Esophagus squamous epithelium (tissue), 5 donors: ENCODE measurements at places on chromosomes 11 and 22.

- peak; percentile 16 for DNase-seq
Observed at GRCh38 chr11:10807493-10808234, 1.1 kb downstream of the EIF4G2 start.

DNA sequence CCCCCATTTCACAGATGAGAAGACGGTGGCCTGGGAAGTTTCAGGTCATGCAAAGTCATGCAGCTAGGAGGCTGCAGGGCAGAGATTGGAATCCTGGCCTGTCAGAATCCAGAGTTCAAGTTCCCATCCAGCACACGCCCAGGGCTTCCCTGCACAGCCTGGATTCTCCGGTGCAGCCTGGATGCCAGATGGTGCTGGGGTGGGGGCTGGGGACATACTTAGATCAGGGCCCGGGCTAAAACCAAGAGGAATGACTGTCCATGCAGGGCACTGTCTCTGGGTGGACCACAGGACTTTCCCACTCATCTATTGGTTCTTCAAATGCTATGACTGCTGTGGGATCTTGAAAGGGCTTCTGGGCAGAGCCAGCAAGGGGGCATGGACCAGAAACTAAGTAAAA lies 24.6 kb downstream of the LMO1 start:
- no peak for DNase-seq

- DNase-seq = no peak
Observed at GRCh38 chr11:120834686-120835210, 189.2 kb upstream of the TBCEL start.

GRCh38 chr11:16169956-16170847 lies 186.1 kb downstream of the SOX6 start:
- no peak for DNase-seq

- DNase-seq = no peak
Observed at GRCh38 chr22:25488244-25489020, 76.0 kb upstream of the GRK3 start.
